ENCODE measurements at places on chromosomes 7 and 10. TPM values are rescaled to one million over a fixed set of nuclear protein-coding genes. Genes with fewer than 3 reads are reported as not detected.

The LIPF gene
- total RNA-seq = not detected

The UBN2 gene
- 12.4 TPM for total RNA-seq

The SFRP4 gene
- total RNA-seq = not detected

The ZNF25 gene
- 6.2 TPM for total RNA-seq

The MUC12 gene
- 1.6 TPM for total RNA-seq

The HOXA3 gene
- 1.6 TPM for total RNA-seq

The ELMO1 gene
- not detected for total RNA-seq

The PLCE1 gene
- 0.57 TPM for total RNA-seq

The SPDYE2B gene
- total RNA-seq = not detected

The RSPH10B2 gene
- not detected for total RNA-seq

The CLRN3 gene
- not detected for total RNA-seq
